Pancreas (tissue), 10 donors: ENCODE measurements at places on chromosomes 5 and 9. TPM values are rescaled to one million over a fixed set of nuclear protein-coding genes. Genes with fewer than 3 reads are reported as not detected.

- no peaks in the 10 kb centered on the region for H3K4me1 ChIP-seq
- no peak for DNase-seq
- no peak overlapping the region for H3K27ac ChIP-seq
- no peak overlapping the region for H3K4me3 ChIP-seq
Observed at GRCh38 chr5:75601996-75602395, 9.3 kb upstream of the ANKDD1B start.

Gene PTGES
- total RNA-seq: 1.2 TPM

DNA sequence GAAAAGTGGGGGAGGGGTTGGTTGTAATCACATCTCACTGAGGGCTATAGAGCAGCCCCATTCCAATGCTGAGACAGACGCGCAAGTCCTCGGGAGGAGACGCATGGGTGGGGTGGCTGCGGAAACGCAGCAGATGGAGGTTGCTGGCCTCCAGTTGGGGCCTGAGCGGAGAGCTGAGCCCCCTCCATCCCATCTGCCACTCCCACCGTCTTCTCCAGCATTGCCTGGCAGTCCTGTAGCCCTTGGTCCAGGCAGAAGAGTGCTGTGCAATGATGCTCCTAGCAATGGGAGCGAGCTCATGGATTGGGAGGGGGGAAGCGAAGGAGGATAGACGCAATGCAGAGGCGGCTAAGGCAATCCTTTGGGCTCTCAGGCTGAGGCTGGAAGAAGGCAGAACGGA, 79.4 kb upstream of the GLRA1 start:
- DNase-seq: no peak
- H3K36me3 ChIP-seq: no peaks in the 10 kb centered on the region
- H3K27ac ChIP-seq: no peak overlapping the region
- no peaks in the 10 kb centered on the region for H3K4me1 ChIP-seq

- no peaks in the 10 kb centered on the region for H3K27me3 ChIP-seq
- no peak overlapping the region for H3K4me3 ChIP-seq
- no peaks in the 10 kb centered on the region for H3K4me1 ChIP-seq
Observed at GRCh38 chr9:3088219-3088618, 244.3 kb upstream of the PUM3 start.

- no peaks in the 10 kb centered on the region for H3K36me3 ChIP-seq
- DNase-seq: no peak
- H3K27me3 ChIP-seq: no peaks in the 10 kb centered on the region
- no peak overlapping the region for H3K27ac ChIP-seq
- no peak overlapping the region for H3K4me3 ChIP-seq
Observed at GRCh38 chr5:54881286-54882005, 103.9 kb downstream of the ESM1 start.

DNA sequence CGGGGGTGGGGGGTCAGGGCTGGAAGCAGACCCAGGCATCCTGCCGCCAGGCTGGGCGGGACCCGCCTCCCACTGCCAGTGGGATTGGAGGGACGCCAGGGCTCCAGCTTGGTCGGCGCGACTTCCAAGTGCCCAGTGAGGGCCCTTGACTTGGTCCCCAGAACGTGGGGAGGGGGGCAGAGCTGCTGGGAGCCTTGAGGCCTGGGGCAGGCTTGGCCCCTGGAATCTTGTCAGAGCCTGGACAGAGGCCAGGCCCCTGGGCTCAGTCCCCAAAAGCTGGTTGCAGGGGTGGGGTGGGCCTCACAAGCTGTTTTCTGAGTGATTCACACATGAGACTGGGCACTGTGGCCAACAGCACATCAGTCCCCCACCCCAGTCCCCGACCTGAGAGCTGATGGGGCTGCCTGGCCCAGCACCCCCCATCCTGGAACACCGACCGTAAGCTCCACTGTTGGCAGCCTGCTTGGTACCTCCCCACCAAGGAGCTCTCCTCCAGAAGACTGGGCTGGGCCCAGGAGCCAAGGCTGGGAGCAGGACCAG, 526 bp downstream of the CLIC3 start:
- DNase-seq: no peak
- H3K27ac ChIP-seq: no peak overlapping the region
- no peak overlapping the region for H3K4me3 ChIP-seq
- no peaks in the 10 kb centered on the region for H3K27me3 ChIP-seq
- H3K4me1 ChIP-seq: peaks cover 7% of the 10 kb centered on the region

DNA sequence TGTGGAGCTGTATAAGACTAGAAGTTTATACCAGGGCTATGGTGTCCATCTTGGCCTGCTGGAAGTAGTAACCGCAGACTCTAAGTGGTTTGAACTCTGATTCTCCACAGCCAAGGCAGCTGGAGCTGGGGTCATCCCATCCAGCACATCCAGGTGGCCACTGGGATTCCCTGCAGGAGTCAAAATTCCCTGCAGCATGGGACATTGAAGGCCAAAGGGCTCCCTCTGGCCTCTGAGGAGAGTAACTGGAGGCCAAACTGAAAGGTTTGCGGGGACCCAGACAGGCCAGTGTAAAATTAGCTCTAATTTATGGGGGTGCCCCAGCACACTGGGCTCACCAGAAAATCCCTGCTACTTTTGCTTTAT, 12.2 kb upstream of the PRXL2C start:
- no peaks in the 10 kb centered on the region for H3K36me3 ChIP-seq
- H3K4me3 ChIP-seq: no peak overlapping the region
- H3K27me3 ChIP-seq: no peaks in the 10 kb centered on the region
- H3K27ac ChIP-seq: no peak overlapping the region
- no peak for DNase-seq
- no peaks in the 10 kb centered on the region for H3K4me1 ChIP-seq

GRCh38 chr9:93709600-93710369, 133.4 kb downstream of the PHF2 start:
- no peak overlapping the region for H3K4me3 ChIP-seq
- H3K27me3 ChIP-seq: no peaks in the 10 kb centered on the region
- DNase-seq: no peak
- no peaks in the 10 kb centered on the region for H3K36me3 ChIP-seq
- H3K27ac ChIP-seq: no peak overlapping the region
- no peaks in the 10 kb centered on the region for H3K4me1 ChIP-seq

Gene TPRN
- 110 TPM for total RNA-seq

DNA sequence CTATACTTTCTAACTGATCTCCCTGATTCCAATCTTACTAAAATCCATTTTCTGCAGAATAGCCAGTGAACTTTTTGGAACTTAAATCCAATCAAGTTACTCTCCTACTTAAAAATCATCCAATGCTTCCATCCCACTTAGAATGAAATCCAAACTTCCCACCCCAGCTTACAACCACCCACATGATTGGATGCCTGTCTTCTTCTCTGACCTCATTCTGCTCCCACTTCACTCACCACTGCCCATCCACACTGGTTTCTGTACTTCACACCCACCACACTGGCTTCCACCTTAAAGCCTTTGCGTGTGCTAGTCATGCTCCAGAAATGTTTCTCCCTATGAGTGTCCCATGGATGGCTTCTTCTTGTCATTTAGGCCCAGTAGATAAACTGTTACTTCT, 119.7 kb downstream of the PRELID2 start:
- no peak overlapping the region for H3K27ac ChIP-seq
- H3K36me3 ChIP-seq: no peaks in the 10 kb centered on the region
- DNase-seq: no peak
- H3K27me3 ChIP-seq: no peaks in the 10 kb centered on the region

Gene SPATA31C1
- not detected for total RNA-seq

Gene GDA
- 1.0 TPM for total RNA-seq

Gene GTF2H2
- total RNA-seq: 10.2 TPM

- no peak for DNase-seq
- no peak overlapping the region for H3K27ac ChIP-seq
- no peaks in the 10 kb centered on the region for H3K27me3 ChIP-seq
Observed at GRCh38 chr5:133870661-133871060, 97.8 kb downstream of the C5orf15 start.

Gene ANXA1
- 27.8 TPM for total RNA-seq

DNA sequence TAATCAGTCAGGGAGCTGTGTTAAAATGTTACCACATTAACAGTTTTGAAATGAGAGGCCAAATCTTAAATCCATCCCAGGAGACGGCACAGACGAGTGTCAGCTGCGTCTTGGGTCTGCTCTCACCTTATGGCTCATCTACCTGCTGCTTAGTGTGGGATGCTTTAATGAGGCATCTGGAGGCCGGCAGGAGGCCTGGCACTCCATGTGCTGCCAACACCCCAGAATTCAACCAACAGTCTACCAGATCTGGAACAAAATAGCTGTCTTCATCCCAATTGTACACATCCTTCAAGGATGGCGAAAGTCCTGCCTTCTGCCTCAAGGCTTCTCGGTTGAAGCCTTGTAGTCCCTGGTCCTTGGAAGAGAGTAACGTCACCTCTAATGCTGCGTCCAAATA, 12.0 kb downstream of the PRKACG start:
- H3K36me3 ChIP-seq: no peaks in the 10 kb centered on the region
- DNase-seq: no peak
- H3K4me1 ChIP-seq: peaks cover 4% of the 10 kb centered on the region
- H3K27me3 ChIP-seq: no peaks in the 10 kb centered on the region

DNA sequence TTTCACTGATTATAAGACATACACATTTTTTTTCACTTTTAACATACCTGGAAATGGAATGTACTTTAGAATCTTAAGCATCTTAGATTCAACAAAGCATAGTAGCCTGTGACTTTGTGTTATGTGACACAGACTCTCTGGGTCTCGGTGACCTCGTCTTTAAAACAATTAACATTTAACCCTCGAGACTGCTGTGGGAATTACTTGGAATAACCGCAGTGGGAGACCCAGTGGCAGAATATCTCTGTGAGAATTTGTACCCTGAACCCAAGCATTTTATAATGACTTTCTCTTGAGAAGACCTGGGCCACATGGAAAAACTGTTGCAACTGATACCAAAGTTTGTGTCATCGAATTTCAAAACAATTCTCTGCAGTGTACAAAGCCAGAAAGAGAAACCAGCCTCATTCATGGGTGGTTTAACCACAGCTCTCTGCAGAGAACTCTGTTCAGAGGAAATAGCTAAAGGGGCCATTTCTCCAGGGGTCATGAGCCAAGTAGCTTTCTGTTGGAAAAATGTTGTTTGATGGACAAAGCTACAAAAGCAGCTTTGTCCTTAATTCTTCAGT, 10.0 kb upstream of the RETREG1 start:
- H3K4me3 ChIP-seq: no peak overlapping the region
- no peaks in the 10 kb centered on the region for H3K36me3 ChIP-seq
- no peaks in the 10 kb centered on the region for H3K27me3 ChIP-seq
- no peak for DNase-seq

Gene TRMO
- total RNA-seq: 6.1 TPM

Gene IL9
- total RNA-seq: not detected
